ENCODE measurements at places on chromosomes 11 and 22. TPM values are rescaled to one million over a fixed set of nuclear protein-coding genes. Genes with fewer than 3 reads are reported as not detected.

The MCHR1 gene
- polyA plus RNA-seq = 0.43 TPM

The TSG101 gene
- 183 TPM for polyA plus RNA-seq

The BUD13 gene
- 39.3 TPM for polyA plus RNA-seq

The LMNTD2 gene
- polyA plus RNA-seq = 2.6 TPM

GRCh38 chr11:124798991-124799347 lies 1.2 kb downstream of the MSANTD2 start:
- DNase-seq = peak; percentile 43

DNA sequence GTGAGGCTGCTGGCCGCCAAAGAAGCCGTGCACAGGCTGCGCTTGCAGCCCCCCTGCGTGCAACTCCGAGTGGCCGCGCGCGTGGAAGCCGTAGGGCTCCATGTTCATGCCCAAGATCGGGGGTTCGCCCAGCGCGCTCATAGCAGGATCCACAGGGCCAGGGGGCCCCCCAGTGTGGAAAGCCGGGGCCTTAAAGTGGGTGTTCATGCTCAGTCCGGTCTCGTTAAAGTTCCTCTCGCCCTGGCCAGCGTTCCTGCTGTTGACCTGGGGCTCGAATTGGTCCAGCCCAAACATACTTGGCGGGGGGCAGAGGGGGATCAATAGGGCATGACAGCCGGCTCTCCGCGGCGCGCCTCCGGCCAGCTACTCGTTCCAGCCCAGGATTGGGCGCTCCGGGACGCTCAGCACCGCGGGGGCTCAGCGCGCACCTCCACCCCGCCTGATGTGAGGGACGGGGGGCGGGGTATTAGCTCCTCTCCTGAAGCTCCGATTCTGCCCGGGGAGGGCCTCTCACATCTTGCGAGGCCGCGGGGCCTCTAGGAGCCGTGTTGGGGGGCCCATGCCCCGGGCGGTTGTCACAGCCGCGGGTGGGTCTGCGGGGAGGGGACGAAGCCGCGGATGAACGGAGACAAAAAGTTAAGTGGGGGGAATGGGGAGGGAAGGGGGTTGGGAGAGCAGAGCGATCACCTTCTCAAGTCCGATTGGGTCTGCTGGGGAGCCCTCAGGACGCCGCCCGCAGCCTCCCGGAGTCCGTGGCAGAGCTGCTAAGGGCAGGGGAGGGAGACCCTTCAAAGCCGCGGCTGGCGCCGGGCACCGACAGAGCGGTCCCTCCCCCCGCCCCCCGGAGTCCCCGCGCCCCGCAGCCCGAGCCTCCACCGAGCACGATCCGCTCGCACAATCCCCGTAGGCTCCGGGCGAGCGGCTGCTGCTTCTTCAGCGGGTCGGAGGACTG lies 1.0 kb downstream of the MN1 start:
- DNase-seq = no peak

GRCh38 chr11:75474878-75475766 lies 42.1 kb upstream of the KLHL35 start:
- DNase-seq = no peak

GRCh38 chr11:7637447-7638157 lies 35.7 kb downstream of the CYB5R2 start:
- DNase-seq = no peak

DNA sequence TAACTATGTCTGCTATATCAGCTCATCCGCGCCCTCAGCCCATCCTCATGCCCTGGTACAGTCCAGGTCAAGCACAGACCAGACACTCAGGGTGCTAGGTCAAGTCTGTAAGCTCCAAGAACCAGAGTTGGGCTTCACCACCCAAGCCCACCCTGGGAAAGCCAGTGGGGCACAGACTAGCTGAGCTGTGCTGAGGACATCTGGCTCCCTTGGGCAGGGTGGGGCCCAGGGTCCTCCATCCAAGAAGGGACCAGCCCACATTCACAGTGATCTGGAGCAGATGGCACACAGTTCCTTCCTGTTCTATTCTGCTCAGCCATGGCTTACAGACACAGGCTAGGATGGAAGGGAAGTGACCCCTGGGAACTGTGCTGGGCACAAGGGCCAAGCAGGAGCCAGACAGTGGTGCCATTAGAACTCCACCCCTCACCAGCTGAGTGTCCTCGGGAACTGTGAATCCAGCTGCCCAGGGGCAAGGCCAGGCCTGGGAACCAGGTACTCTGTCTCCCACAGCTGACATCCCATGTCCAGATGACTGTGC lies 9.1 kb downstream of the P2RY6 start:
- DNase-seq = no peak

DNA sequence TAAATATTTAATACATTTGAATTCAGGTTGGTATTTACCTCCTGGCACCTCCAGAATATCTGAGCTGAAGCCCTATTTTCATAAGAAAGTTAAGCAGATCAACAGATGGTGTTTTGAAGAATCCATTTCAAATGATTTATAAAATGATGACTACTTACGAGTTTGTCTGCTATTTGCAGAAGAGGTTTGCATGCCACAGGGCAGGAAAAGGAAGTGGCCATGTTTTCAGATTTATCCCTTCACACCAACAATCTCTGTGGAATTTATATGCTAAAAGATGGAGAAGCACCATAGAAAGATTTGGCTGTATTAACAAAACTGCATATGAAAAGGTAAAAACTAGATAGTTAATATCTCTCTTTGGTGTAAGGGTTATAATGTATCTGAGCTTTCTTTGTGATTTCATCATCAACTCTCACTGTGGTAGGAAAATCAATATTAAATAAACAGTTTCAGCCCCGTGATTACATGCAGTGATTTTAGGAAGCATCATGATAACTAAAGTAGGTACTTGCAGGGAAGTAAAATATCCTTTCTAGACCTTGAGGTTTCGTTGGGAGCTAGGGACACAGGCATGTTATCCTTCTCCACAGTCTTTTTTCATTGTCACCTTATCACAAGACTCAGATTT lies 2.6 kb downstream of the BMAL1 start:
- no peak for DNase-seq

DNA sequence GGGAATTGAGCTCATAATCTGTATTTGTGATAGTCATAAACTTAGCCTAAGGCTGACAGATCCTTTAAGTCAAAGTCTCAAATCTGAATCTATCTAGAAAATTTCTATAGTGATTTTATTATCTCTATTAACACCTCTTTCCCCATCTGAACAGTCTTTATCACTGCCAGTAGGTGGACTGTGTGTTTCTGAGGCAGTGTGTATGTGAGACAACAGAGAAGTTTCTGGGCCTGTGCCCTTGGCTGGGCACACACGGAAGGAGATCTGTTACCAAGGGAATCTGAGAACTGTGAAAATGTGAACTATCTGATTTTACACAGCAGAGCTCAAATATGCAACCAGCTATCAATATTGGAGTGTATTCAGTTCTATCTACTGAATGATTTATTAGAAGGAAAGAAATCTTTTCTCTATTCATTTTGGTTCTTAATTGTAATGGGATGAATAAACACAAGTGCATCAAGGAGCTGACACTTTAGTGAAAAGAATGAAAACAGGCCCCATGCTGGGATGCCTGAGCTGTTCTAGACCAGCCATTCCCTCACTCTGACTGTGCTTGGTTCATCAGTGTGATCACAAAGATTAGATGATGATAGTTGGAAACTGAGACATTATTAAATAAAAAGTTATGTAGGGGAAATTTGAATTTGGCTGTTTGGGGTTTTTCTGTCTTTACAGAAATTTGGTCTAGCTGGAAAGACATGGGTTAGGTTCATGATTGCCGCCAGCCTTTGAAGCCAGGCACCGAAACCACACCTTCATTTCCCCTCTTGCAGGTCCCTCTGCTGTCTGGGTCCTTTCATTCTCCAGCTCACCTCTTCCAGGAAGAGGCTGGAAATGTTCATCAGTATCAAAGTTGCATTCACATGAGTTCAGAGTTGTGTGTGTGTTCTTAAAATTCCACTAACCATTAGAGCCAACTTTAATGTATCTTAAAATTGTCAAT lies 68.1 kb downstream of the LIF start:
- no peak for DNase-seq

DNA sequence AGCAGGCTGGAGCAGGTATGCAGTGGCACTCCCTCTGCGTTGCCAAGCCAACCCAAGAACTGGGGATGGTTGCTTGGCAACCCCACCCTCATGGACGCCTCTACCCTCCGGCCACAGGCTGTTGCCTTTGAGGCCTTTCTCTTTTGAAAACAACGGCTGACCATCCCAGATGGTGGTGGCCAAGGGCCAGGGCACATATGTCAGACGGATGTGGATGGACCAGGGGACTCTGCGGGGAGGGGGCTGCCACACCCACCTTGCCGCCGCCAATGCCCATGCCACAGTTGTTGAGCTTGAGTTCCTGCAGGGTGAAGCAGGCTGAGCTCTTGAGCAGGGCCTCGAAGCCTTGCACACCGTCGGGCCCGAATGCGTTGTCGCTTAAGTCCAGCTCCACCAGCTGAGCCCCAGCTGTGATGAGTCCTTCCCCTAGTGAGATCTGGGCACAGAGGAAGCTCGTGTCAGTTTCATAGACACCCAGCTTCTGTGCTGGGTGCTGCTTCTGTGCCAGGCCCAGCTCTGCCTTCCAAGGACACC lies 21.5 kb downstream of the RANGAP1 start:
- DNase-seq = no peak

DNA sequence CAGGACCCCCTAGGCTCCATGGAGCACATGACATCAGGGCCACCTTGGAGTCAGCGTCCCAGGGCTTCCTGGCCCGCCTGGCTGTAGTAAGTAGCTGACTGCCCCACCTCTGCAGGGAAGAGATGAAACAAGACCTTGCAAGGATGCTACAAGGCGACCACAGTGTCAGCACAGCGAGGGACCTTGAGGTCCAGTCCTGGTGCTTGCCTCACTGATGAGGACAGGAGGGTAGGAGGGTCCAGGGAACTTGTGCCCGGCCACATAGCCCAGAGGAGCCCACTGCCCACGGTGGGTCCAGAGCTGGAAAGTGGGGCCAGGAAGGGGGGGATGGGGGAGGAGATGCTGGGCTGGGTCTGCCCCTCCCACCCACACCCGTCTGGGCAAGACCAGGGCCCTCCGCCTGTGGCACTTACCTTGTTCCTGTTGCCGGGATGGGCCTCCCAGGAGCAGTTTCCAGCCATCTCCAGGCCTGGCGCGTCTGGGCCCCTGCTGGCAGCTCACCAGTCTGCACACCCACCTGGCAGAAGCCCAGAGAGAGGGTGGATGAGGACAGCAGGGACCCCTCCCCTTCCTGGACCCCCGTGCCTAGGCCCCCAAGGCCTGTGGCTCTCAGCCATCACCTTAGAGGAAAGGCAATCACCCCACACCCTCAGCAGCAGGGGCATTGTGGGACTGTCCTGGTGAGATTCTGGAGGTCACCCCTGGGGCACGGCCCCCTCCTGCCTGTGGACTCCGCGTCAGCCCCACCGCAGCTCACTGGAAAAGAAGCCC lies 3.4 kb downstream of the MRGPRF start:
- DNase-seq = no peak

- DNase-seq = no peak
These were observed 8.0 kb downstream of the MMP7 start for GRCh38 chr11:102522312-102523188.

DNA sequence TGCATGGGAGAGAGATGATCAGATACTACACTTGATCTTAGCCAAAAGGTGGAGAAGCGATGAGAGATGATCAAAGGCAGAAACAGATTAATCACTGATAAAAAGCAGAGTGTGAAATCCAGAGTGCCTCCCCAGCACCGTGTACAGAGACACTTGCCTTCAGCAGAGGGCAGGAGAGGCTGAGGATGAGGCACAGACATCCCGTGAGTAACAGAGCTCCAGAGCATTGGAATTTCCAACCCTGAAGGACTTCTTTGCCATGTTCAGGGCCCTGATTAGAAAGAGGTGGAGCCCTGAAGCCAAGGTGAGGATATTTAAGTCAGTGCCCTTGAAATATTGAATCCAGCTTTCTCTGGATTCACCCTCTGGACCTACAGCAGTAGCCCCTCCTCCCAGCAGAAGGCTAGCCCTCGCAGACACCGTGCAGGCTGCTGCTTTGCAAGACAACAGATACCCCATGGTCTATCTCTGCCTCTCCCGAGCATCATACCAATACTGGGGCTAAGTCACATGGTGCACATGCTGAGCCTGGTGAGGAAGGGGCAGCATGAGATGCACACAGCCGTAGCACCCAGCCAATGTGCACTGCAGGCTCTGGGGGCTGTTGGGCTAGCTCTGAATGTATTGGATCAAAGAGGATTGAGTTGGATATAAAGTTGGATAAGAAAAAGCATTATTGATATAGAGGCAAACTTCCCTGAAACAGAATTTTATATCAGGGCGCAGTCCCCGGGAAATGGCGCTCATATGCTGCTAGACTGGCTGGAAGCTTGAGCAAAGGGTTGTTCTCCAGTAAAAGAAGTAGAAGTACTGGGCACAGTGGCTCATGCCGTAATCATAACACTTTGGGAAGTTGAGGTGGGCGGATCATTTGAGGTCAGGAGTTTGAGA lies 200.3 kb upstream of the B3GAT1 start:
- DNase-seq = no peak

DNA sequence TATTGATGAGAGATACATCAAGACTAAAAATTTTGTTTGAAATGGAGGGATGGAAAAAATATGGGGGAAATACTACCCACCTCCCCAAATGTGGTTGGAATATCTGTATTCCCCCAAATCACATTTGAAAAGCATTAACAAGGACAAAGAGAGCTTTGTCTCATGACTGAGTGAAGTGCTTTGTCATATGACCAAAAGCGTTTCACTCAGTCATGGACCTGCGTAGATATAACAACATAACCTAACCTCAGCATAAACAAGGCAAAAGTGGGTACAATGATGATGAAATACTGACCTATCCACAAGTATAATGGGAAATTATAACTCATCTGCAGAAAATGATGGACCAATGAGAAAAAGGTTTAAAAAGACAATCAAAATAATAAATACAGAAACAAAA lies 418.3 kb downstream of the TBC1D22A start:
- no peak for DNase-seq

DNA sequence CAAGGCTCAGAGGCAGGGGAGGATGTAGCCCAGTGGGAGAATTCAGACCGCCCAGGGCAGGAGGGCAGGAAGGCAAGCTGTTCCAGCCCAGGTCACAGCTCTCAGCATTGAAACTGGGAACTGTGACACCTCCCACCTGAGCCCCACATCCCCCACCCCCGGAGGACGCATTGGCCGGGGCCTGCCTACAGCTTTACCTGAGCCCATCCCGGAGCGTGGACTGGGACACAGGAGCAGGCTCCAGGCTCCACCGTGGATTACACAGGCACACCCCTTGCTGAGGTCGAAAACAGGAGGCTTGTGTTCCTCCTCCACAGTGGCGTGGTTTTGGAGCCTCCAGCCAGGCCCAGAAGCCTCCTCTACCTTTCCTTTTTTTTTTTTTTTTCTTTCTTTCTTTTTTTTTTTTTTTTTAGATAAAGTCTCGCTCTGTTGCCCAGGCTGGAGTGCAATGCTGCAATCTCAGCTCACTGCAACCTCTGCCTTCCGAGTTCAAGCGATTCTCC lies 9.1 kb upstream of the PGA3 start:
- DNase-seq = no peak

GRCh38 chr22:26399289-26399688 lies 29.8 kb upstream of the ASPHD2 start:
- DNase-seq = no peak

Data from right renal cortex interstitium (tissue), 3 donors.